Kidney glomerular epithelial cell (primary cell): ENCODE measurements at places on chromosomes 16 and 17.

DNA sequence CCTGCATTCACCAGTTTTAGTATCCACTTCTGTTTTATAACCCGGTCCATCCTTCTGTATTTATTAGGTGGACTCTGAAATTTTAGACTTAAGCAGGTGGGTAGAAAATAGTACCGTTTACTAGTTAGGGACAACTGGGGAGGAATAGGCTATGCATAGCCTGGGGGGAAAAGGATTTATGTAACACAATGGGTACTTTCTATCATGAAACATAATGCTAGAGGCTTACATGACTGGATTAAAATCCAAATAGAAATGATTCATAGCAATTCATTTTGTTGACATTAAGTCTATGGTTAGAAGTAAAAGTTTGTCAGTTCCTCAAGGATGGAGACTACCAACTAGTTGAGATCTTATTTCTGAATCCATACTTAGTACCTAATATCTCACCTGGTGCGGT lies 18.6 kb downstream of the GAN start:
- DNase-seq, result no peak

DNA sequence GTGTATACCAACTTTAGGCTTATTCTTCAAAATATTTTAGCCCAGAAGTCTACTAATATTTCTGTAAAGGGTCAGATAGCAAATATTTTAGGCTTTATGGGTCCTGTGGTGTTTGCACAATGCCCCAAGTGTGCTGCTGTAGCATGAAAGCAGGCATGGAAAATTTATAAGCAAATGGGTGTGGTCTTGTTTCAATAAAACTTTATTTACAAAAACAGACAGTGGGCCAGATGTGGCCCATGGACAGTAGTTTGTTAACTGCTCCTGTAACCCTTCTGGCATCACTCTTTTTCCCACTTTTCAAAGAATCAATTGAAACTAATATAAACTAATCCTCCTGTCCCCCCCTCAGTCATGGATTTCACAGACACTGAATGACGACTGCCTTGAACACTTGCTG lies 410.7 kb downstream of the SHISA9 start:
- no peak for DNase-seq

DNA sequence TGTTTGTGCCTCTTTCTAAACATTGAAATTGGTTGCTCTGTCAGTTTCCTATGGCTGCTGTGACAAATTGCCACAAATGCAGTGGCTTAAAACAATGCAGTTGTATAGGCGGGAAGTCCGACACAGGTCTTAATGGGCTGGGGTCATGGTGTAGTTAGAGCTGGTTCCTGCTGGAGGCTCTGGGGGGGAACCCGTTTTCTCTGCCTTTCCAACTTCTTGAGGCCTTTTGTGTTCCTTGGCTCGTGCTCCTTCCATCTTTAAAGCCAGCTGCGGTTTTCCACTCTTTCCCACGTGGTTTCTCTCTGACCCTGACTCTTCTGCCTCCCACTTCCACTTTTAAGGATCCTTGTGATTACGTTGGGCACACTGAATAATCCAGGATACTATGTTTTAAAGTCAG lies 12.5 kb downstream of the EPN2 start:
- no peak for DNase-seq

DNA sequence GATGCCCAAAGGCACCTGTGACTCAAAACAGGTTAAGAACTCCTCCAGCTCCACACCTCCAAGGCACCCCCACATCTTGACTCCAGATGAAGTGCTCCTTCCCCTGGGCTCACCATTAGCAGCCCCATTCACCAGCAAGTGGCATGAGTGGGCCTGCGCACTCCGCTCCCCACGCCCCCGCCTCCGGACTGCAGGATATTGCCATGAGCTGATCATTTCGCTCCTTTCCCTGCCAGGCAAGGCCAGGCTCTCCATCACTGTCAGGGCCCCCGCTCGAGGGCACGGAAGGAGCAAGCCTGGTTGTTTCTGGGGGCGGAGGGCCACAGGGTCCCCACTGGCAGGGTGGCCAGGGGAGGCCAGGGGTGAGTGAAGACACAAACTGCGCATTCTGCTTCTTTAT lies 69.9 kb downstream of the ZNF423 start:
- no peak for DNase-seq

GRCh38 chr16:26281381-26282110 lies 589.8 kb downstream of the HS3ST4 start:
- no peak for DNase-seq

- no peak for DNase-seq
Observed at GRCh38 chr17:28193241-28193640, 125.8 kb upstream of the TMEM97 start.

GRCh38 chr17:46121165-46121764 lies 72.0 kb downstream of the KANSL1 start:
- no peak for DNase-seq
